ENCODE measurements at places on chromosomes 5 and 9. TPM values are rescaled to one million over a fixed set of nuclear protein-coding genes. Genes with fewer than 3 reads are reported as not detected.

CDO1 gene
- total RNA-seq = 2.4 TPM

PAPPA gene
- total RNA-seq = 0.60 TPM

CA9 gene
- total RNA-seq = 2.7 TPM

NOP16 gene
- 6.9 TPM for total RNA-seq

TEX48 gene
- not detected for total RNA-seq

FCN2 gene
- 0.23 TPM for total RNA-seq

PCA3 gene
- not detected for total RNA-seq

SCAI gene
- 3.6 TPM for total RNA-seq

NEUROG1 gene
- total RNA-seq = not detected

GLRA1 gene
- total RNA-seq = not detected

CBY3 gene
- not detected for total RNA-seq

MCTP1 gene
- total RNA-seq = 2.4 TPM

PRR7 gene
- 3.5 TPM for total RNA-seq

BNC2 gene
- 3.4 TPM for total RNA-seq

TERT gene
- total RNA-seq = 0.28 TPM

TAF11L12 gene
- total RNA-seq = not detected

SLC4A9 gene
- total RNA-seq = 0.32 TPM

MARCHF11 gene
- total RNA-seq = 0.31 TPM

C9orf152 gene
- total RNA-seq = 3.5 TPM

DMRT2 gene
- not detected for total RNA-seq

SGCD gene
- total RNA-seq = 1.9 TPM

CTNNAL1 gene
- total RNA-seq = 19.1 TPM

CDC23 gene
- total RNA-seq = 8.3 TPM

NRARP gene
- 8.2 TPM for total RNA-seq

FTMT gene
- not detected for total RNA-seq

AK8 gene
- 0.63 TPM for total RNA-seq

MEGF9 gene
- 8.3 TPM for total RNA-seq

PTCH1 gene
- 18.6 TPM for total RNA-seq

FGFR4 gene
- 29.4 TPM for total RNA-seq

TLX3 gene
- not detected for total RNA-seq

HRCT1 gene
- total RNA-seq = 0.56 TPM

MPDZ gene
- total RNA-seq = 7.8 TPM

BHMT gene
- total RNA-seq = not detected

GIN1 gene
- total RNA-seq = 4.3 TPM

FOXD1 gene
- total RNA-seq = not detected

TMEM8B gene
- total RNA-seq = 7.6 TPM

AJM1 gene
- 2.9 TPM for total RNA-seq

DDX4 gene
- total RNA-seq = not detected

GRXCR2 gene
- total RNA-seq = not detected

PCDHB4 gene
- 3.4 TPM for total RNA-seq

LURAP1L gene
- 13.1 TPM for total RNA-seq

COX7C gene
- total RNA-seq = 181 TPM

INIP gene
- total RNA-seq = 5.7 TPM

ZNF483 gene
- total RNA-seq = 6.5 TPM

MARVELD2 gene
- total RNA-seq = 17.6 TPM

SLC6A7 gene
- not detected for total RNA-seq

ELAVL2 gene
- not detected for total RNA-seq

N4BP3 gene
- 0.35 TPM for total RNA-seq

JAK2 gene
- 9.1 TPM for total RNA-seq

SNCAIP gene
- 0.58 TPM for total RNA-seq

PAX5 gene
- 0.28 TPM for total RNA-seq

FOXI1 gene
- 1.8 TPM for total RNA-seq

CNTNAP3B gene
- total RNA-seq = 2.0 TPM

SLC46A2 gene
- not detected for total RNA-seq

C9orf153 gene
- 0.13 TPM for total RNA-seq

GARNL3 gene
- 3.7 TPM for total RNA-seq

RHOBTB3 gene
- total RNA-seq = 190 TPM

SPATA31C1 gene
- not detected for total RNA-seq

Data from pancreas (tissue), 10 donors.